ENCODE measurements at places on chromosomes 7 and 10.

GRCh38 chr10:89516149-89516832 lies 19.1 kb downstream of the SLC16A12 start:
- DNase-seq: no peak

DNA sequence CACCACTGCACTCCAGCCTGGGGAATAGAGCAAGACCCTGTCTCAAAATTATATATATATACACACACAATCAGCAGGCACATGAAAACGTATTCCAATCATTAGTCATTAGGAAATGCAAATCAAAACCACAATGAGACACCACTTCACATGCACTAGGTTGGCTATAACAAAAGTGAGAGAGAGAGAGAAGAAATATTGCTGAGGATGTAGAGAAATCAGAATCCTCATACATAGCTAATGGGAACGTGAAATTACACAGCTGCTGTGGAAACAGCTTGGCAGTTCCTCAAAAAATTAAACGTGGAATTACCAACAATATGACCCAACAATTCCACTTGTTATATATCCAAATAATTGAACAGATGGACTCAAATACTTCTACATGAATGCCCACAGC lies 43.3 kb upstream of the CNNM1 start:
- DNase-seq: no peak

- DNase-seq: no peak
These were observed 25.6 kb downstream of the VSTM4 start for GRCh38 chr10:49089557-49090188.

DNA sequence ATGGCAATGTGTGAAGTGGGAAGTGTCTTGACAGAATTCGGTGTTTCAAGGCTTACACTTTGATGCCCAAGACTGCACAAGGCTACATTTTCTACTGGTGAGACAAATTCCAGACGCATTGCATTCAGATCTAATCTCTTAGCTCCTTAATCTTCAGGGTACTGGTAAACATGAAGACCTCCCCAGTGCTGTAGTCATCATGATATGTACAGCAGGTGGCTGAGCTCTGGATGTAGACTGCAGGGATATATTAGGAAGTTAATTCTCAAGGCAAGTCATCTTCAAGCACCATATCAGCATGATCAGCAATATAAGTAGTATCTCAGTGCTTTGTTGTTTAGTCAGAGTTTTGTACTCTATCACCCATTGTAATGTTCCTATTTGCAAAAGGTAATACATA lies 61.8 kb downstream of the IKZF1 start:
- no peak for DNase-seq

- DNase-seq: no peak
These were observed 41.1 kb downstream of the ASZ1 start for GRCh38 chr7:117386110-117386706.

DNA sequence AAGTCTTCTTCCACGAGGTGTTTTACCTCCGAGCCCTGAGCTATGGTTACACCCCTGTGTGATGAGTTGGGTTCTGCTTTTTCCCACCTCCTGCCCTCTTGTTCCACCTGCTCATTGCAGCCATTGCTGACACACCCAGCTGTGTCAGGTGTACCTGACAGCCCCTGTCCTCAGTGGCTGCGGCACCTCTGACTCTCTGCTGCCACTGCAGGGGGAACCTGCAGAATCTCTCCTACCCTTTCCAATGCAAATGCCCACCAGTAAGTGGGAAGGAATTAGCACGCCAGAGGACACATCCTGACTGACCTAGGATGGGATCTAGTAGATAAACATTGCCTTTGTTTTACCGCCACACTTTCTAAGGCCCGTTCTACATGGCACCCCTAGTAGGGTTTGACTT lies 600.9 kb upstream of the MKI67 start:
- no peak for DNase-seq

DNA sequence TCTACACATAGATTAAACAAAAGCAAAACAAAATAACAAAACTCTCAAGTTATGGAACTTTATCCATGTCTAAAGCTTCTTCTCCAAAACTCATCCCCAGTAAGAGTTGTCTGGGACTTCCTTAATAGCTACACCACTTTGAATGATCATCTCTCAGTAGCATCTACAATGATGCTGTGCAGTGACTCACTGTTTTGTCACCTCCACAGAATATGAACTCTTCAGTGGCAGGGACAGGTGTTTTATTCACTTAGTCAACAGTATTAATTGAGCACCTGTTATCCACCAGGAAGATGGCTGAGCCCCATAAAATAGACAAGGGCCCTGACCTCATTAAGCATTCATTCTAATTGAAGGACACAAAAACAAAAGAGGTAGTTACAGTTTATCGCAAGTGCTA lies 350.7 kb downstream of the ELMO1 start:
- no peak for DNase-seq

DNA sequence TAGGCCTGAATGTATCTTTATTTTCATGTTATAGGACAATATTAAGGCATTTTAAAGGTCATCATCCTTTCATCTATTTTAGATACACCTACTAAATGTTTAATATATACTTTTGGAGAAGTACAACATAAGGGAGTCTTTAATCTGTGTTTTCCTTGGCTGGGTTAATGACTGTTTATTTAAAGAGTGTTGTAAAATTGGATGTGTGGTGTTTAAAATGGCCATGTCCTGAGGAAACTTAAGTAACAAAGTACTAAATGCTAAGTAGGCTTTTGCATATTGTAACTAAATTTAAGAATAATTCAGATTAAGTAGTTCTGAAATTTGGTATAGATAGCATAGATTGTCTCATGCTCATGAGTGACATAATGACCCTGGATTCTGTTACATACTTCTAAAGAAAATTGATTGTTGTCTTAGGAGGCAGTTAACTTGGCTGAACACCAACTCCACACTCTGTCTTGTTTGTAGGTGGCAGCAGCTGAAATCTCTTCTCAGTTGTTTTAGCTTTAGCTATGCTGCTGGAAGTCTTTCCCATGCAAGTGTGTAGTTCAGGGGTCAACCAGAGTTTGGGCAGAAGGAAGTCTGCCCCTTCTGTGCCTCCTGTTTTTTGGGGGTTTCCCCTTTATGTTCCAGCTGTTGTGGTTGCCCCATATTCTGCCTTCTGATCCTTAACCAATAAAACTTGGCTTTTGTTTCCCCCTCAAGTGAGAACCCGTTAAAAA lies 29.2 kb downstream of the DLD start:
- no peak for DNase-seq

DNA sequence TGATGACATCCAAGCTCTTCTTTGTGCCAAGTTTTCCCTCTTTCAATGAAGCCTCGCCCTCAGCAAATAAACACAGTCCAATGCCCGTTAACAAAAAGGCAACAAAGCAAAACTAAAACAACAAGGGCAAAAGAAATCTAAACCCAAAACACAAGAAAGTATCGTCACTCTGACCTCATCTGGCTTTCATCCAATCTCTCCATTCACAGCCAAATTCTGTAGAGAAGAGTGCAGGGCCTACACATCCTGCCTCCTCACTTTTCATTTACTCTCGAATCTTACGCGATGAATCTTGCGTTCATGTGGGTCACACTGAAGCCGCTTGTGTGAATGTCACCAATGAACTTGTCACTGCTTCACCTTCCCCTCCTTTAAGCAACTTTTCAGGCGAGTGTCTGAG lies 15.9 kb upstream of the AKR1E2 start:
- no peak for DNase-seq

DNA sequence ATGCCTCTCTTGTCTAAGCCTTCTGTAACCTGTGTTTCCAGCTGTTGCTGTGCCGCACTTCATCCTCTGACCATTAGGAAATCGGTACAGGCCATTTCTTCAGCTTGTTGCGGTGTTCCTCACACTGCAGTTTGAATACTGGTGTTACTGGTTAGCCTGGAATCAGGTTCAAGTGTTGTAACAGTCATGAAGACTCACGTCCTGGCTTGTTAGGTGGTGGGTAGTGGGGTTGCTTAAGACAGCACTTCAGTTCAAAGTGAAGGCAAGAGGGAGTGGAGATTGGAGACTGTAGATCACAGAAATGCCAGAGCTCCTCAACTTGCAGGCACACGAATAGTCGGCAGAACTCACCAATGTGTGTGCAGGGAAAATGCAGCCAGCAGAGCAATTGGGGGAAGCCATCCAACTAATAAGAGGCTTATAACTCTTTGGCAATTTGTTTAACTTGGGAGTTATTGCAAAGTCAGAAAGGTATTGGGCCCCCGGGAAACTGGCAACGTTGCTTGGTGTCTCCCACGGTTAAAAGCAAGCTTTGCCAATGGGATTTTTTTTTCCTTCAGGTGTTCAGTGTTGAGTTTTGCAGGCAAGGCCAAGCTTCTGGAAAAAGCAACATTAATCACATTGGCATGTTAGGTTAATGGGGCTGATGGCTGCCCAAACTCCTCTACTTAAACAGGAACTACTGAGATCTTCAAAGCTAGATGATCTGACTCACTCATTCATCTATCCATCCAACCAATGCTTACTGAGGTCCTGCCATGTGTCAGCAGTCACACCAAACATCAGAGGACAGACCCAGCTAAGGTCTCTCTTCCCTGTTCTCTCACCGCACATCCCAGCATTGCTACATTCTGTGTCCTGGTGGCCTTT lies 380.9 kb downstream of the GATA3 start:
- DNase-seq: no peak

DNA sequence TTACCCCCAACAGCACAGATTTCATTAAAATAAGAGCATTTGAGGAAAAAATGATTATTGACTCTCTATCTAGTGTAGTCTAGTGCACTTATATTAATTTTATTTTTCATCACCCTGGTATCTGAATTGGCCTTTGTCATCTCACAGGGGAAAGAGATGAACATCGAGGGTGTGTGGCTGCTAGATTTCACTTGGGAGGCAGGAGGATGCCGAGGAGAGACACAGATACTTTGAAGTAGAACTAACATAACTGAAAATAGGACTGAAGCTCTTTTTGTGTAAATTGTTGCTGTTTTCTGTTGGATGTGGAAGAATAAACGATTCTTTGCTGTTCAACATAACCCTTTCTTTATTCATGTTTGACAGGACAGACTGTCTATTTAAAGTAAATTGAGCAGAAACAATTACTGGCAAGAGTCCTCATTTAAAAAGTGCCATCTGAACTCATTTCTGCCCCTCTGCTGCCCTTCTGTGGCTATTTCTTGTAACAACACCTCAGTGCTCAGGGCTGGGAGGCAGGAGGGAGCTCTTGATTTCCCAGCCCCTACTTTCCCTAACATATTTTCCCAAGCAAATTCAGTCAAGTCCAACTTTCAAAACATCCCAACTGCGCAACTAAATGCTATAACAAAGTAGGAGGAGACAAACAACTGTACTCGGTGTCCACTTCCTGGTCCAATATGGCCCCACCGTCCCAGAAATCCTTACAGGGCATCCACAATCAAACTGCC lies 15.6 kb downstream of the LYZL1 start:
- no peak for DNase-seq

DNA sequence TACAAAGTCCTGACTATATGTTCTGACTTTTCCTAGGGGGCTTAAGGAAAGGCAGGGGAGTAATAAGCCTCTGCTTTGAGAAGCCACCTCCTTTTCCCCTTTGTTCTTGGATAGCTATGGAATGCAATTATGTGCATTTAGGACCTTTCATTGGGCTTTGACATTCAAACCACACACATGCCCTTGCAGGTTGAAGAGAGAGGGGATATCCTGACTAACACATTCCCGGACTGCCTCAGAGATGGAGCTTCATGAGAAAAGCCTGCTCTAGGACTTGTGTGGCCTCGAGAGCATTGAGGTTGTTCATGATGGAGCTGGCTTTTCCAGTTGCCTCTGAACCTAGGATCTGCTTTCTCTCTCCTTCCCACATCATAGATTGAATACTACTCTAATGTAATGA lies 694.5 kb downstream of the LRMDA start:
- no peak for DNase-seq

DNA sequence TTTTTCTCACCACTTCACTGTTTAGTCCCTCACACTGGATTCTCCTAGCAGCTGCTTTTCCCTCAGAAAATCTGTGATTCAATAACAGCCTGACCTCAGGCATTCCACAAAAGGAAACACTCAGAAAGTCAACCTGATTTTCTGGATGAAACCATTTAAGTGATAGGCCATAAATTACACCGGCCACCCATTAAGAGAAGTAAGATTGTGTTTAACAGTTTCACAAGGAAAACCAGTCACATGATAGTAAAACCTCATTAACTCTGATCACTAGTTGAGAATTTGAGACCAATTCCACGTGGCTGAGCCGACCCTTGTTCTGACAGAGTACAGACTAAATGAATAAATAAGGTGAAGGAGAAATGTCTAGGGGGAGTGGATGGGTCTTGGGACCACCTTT lies 7.7 kb downstream of the GRM8 start:
- no peak for DNase-seq

DNA sequence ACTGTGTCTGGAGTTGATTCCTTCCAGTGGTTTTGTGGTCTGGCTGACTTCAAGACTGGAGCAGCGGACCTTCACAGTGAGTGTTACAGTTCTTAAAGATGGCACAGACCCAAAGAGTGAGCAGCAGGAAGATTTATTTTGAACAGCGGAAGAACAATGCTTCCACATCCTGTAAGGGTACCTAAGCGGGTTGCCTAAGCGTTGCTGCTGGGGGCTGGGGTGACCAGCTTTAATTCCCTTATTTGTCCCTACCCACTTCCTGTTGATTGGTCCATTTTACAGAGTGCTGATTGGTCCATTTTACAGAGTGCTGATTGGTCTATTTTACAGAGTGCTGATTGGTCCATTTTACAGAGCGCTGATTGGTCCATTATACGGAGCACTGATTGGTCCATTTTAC lies 13.2 kb downstream of the AKR1B15 start:
- no peak for DNase-seq

- no peak for DNase-seq
These were observed 7.8 kb downstream of the TAS2R41 start for GRCh38 chr7:143485500-143485899.

- peak; percentile 36 for DNase-seq
These were observed 122.8 kb downstream of the UBE2H start for GRCh38 chr7:129829737-129830631.

DNA sequence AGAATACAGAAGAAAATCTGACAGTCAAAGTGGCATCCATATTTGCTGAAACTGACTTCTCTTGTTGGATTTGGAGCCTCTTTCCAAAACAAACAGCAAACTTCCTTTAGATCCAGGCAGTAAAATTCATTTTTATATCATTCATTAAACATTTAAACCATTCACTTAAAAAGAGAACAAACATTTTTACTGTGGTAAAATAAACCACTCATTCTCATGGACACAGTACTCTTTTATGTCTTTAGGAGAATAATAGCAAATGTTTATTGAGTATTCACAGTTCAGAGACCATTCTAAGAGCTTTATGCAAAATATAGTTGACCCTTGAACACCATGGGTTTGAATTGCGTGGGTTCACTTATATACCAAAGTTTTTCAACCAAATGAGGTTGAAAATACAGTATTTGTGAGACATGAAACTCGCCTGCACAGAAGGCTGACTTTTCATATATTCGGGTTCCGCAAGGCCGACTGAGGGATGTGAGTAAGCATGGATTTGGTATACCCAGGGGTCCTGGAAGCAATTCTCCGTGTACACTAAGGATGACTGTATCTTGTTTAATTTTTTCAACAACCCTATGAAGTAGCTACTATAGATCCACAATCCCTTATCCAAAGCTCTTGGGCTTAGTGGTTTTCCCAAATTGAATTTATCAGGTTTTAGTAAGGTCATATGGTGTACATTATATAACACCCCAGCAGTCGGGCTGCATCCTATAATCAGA lies 49.1 kb downstream of the ATXN7L1 start:
- DNase-seq: no peak

GRCh38 chr7:129877146-129877792 lies 75.5 kb downstream of the UBE2H start:
- no peak for DNase-seq

- DNase-seq: no peak
These were observed 19.6 kb downstream of the SVIL start for GRCh38 chr10:29615195-29615594.

Measured in T follicular helper cell (primary cell).